ENCODE measurements at places on chromosomes 3 and 15. TPM values are rescaled to one million over a fixed set of nuclear protein-coding genes. Genes with fewer than 3 reads are reported as not detected.

DNA sequence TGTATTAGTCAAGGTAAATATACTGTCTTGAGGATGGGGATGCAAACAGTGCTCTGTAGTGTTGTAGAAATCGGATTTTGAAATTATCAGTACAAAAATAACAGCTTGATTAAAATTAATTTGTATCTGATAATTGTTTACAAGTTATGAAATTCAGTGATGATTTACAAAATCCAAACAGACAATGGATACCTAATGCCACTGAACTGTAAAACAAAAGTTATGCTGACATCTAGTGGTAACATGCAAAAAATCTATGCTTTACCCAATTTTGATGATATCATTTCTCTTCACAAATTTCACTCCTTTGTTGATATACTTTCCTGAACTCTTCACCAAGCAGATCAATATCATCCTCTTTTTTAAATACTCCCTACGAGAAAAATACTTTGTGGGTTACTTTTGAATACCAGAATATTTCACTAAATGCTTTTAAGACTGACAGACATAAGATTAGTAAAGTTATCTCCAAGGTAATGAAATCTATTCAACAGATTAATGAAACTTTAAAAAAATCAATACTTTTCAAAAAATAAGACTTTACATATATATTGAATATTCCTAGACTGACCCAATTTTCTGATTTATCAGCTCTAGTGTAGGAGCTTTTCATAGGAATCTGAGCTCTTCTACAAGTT, 36.0 kb downstream of the MNS1 start:
- peak; percentile 39 for DNase-seq

- no peak for DNase-seq
Measured at GRCh38 chr15:79018960-79019359, 71.6 kb downstream of the RASGRF1 start.

GRCh38 chr3:102673271-102674115, 238.7 kb downstream of the ZPLD1 start:
- peak; percentile 21 for DNase-seq

DNA sequence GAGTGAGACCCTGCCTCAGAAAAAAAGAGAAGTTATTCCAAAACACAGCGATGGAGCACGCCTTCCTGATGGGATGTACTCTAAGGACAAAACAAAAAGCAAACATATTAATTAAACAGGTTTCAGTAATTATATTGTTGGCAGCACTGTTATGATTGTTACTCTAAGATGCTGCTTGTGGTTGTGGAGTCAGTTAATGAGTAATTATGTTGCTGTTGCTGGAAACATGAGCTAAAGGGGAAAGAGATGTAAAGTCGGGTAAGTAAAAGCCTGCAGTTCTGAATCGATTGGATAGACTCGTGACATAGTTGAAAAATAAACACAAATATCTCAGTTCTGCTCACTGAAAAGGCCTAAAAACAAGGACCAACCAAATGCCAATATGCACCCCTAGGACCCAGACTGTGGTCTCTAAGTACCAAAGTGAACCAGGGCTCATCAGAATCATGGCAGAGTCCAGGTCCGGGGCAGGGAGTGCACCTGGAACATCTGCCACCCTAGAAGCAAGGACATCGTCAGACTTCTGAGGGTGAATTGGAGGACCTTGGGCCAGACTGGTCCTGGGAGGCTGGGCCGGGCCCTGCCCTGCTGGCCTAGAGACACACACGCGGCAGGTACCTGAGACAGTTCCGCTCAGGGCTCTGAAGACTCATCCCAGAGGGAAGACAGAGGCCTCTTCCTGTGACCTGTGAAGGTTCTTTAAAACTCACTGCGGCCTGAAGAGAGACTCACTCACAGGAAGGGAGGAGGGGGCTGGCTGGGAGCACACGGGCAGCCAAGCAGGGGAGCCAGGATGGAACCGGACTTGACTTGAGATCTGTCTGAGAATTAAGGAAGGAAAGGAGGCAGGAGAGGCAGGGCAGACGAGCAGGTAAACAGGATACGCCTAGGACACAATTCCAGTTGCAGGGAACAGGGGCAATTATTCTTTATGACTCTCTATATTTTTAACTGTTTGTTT, 140.5 kb downstream of the LRRK1 start:
- no peak for DNase-seq

DNA sequence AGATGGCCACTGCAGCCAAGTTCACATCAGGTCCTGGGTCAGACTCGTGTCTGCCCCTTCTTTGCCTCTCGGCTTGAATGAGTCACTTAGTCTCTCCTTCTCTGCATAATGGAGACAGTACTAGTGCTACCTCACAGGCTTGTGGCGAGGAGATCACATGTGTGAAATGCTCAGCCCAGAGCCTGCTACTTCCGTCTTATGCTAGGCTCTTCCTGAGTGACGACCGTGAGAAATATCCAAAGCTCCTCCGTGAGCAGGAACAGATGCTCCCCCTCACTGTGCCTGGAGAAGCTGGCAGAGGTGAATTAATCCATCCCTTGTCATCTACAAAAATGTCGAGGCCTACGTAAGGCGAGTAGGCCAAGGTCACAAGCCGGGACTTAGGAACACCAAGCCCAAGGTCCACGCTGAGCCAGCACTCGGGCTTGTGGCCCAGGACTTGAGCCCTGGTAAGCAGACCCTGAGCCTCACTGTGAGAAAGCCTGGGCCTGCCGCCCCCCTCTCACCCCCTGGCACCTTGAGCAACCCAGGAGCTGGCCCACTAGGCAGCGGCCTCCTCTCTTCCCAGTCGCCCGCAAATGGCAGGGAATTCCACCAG, 17.9 kb downstream of the PAK6 start:
- DNase-seq: peak; percentile 43

GRCh38 chr15:66661432-66662096, 40.5 kb upstream of the SMAD6 start:
- DNase-seq: no peak

GRCh38 chr3:81965696-81966095, 204.3 kb upstream of the GBE1 start:
- DNase-seq: no peak

DNA sequence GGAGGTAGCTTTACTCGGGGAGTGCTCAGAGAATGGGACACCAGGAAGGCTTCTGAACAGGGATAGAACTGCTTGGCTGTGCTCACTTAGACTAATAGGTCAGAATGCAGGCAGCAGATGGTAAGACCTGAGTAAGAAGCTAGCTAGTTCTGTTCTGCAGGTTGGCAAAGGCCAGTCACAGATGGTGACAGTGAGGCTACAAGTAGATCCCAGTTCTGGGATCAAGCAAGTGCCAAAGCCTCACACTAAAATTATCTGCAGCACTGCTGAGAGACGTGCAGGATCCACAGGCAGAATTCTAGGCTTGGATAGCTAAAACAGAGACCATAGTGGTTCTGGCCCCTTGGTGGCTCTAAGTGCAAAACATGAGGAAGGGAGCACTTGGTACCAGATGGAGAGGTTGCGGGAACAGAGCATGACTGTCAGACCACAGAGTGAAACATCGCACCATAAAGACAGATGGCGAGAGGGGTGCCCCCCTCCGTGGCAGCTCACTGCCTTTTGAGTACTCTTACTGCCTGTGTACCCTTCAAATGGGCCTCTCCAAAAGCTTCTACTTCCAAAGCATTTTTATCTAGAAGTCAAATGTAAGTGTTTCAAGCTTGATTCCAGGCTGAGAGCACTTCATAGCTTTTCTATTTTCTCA, 3.6 kb upstream of the GLCE start:
- no peak for DNase-seq

DNA sequence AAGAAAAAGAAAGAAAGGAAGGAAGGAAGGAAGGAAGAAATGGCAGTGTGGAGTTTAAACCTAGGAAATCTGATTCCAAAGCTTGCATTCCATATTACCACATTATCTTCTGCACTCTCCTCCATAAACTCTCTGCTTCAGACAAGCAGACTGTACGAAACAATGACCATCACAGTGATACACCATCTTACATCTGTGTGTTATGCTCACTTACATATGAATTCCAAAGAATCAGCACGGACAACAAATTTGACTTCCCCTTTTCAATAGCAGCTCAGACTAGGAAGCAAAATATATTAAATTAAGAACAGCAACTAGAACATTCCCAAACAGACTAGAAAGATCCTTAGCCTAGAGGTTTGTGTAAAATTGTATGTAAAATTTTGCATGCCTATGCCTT, 18.0 kb upstream of the PPM1L start:
- DNase-seq: no peak

DNA sequence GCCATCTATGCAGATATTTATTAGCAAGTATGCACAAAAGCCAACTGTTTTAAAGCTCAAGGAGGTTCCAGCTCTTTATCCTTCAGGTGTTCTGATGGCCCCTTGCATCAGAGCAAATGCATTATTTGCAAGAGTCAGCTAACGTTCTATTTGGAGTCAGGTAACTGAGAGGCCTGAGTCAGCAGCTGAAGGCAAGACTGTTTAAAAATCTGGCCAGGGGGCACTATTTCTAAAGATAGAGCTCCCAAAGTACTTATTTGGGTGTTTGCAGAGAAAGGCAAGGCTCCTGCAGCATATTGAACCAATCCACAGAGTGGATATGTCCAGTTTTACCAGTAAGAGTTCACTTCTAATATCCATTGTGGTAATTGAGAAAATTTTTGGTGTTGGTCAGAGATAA, 146.1 kb downstream of the LRTM1 start:
- DNase-seq: no peak

DNA sequence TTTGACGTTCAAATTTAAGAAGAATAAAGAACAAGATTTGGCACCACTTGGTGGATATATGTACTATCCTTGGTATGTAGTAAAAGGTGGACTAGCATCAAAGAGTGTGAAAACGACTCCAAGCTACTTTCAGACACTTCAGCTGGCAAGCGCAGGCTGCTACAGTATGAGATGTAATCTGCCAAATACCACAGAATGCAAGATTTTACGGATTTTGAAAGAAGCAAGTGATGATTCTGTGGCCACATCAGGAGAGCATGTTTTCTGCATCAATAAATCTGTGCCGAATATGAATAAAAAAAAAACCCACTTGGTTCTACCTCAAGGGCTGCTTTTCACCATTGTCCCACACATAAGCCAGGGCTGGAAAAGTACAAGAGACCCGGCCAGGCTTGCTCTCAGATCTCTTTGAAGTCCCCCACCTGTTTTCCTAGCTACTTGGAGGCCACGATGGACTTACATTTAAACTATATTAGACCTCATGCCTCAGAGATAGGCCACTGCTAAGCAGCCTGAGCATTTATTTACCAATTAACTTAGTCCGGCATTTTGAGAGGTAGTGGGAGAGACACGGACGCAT, 37.4 kb downstream of the MYO1E start:
- DNase-seq: no peak

GRCh38 chr3:159882367-159882766, 106.3 kb upstream of the IL12A start:
- no peak for DNase-seq

DNA sequence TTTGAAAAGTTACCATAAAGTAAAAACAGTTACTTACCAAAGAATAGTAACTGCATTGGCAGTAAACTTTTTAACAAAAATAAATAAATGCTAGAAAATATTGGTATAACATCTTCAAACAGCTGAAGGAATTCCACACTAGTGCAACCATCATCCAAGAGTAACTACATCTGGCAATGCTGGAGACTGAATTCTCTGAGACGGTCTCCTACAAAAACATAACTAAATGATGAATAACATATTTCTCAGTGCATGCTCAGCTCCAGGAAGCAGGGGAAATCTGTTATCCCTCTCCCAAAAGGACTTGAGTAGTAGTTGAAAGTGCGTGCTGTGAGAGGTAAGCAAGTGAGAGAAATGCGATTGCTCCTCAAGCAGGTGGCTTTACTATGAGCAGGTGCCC, 526.8 kb upstream of the CCDC54 start:
- peak; percentile 76 for DNase-seq

DNA sequence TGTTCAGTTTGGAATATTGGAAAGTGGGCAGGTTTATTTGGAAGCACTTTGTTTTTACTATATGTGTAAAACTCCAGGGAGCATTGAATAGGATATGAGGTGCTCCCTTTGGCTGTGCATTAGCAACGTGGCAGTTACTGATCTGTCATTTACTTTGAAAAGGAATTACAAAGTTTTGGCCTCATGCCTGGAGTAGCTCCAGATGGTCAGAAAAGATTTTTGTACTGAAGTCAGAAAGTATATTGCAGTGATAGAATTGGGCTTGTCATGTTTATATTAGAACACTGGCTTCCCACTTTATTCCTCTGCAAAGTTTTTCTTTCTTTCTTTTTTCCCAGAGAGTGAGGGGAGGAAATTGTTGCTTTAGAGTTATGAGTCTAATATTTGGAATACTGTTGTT, 26.1 kb downstream of the FNDC3B start:
- DNase-seq: peak; percentile 92

DNA sequence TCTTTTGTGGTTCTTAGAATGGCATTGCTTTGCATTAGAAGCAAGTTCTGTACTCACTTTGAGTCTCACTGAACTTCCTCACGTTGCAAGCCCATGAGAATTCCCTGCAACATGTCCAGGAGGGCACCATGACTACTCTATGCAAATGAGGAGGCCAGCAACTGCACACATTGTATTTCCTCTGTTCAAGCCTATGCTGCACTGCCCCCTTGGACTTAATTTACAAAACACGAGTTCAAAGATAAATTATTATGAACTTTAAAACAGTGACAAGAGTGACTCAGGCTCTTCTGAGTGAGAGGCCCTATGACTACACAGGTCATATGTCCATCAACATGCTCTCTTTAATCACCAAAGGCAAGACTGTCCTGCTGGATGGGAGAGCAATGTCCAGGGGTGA, 484.2 kb upstream of the ATP11B start:
- no peak for DNase-seq

- peak; percentile 97 for DNase-seq
Measured at GRCh38 chr3:31067004-31067403, 172.5 kb upstream of the GADL1 start.

DNA sequence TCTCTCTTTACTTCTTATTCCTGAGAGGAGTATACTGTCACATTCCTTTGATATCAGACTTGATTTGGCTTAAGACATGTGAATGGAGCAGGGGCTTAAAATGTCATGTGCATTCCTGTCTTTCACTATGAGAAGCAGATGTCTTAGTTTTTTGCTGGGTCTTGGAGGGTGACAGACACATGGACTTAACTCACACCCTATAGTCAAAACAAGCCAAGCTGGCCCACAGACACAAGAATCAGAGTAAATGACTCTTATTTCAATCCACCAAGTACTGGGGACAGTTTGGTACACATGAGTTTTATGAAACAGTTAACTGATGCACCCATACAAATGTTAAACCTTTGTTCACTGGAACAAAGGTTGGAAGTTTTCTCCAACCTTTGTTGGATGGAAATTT, 1024.1 kb upstream of the CFAP20DC start:
- DNase-seq: no peak

DNA sequence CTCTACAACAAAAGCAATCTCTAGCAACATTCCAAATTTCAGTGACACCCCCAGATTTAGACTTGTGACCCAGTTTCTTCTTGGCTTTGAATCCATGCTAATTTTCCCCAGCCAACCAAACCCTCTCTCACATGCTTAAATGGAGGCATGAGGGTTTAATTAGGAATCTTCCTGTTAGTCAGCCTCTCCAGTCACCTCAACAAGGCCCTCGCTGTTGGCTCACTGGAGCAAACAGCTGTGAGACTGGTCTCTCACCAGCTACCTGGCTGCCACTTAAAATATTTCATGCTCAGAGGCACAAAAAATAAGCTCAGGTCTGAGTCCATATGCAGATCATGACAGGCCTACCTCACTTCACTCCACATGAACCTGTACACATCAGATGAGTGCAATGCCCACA, 630.4 kb upstream of the ADAMTS9 start:
- DNase-seq: no peak

Gene SYNM
- total RNA-seq: 5.0 TPM

Gene TRANK1
- 8.9 TPM for total RNA-seq

Gene KLHL40
- not detected for total RNA-seq

Gene LCTL
- 8.9 TPM for total RNA-seq

Gene ARGFX
- not detected for total RNA-seq

Gene ZIC1
- not detected for total RNA-seq

Gene CYP8B1
- not detected for total RNA-seq

Gene NRG4
- not detected for total RNA-seq
